Fibroblast of villous mesenchyme (primary cell): ENCODE measurements at places on chromosomes 13 and 19.

DNA sequence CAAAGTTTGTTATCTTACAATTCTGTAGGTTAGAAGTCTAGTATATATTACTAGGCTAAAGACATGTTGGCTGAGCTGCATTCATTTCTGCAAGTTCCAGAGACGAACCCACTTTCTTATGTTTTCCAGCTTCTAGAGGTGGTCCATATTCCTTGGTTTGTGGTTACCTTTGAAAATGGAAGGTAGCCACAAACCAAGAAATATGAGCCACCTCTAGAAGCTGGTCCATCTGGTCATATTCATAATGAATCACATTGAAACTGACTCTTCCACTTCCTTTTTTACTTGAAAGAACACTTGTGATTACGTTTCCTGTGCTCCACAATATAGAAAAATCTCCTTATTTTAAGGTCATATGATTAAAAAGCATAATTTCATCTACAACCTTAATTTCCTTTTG lies 943.0 kb upstream of the PCDH9 start:
- DNase-seq = no peak

- DNase-seq = no peak
Observed at GRCh38 chr19:30001791-30002190, 59.8 kb downstream of the URI1 start.

GRCh38 chr19:29618871-29619270 lies 12.8 kb downstream of the POP4 start:
- no peak for DNase-seq

DNA sequence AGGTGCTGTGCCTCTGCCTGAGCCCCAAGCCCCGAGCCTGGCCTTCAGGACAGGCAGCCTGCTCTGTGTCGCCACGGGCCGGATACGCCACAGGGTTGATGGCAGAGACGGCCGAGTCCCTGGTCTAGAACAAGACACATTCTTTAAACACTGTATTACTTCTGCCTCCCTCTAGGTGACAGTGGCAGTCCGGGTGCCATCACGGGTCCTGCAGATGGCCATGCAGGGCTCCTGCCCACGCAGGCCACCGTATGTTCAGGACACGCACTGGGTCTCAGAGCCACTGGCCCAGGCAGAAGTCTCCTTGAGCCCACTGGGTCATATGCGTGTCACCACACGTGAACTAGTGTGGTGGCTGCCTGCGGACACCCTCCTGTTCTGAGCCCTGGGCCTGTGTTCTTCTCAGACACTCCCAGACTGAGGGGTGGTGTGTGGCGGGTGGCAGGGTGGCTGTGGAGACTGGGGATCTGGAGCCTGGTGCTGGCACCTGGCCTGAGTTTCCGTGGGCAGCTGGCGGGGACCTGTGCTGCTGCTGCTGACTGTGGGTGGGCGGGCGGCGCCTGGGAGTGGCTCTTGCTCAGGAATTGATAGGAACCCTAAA lies 4.4 kb downstream of the PLEKHJ1 start:
- no peak for DNase-seq

- peak; percentile 41 for DNase-seq
Observed at GRCh38 chr13:45807520-45808099, 43.9 kb downstream of the SIAH3 start.

DNA sequence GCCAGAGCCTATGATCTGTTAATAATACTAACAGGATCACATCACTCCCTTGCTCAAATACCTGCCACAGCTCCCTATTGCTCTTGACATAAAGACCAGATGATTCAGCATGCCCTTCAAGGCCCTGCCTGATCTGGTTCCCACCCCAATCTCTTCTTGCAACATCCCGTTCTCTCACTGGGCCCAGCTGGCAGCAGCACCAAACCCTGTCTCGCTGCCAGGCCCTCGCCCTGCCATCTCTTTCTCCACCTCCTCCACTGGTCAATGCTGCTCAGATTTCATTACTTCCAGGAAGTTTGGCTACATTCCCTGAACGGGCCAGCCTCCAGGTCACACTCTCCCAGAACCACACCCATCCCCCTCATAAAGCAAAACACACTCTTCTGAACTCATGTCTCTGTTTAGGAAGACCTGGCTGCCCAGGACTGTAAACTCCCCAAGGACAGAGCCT lies 8.6 kb upstream of the BCAT2 start:
- peak; percentile 90 for DNase-seq

DNA sequence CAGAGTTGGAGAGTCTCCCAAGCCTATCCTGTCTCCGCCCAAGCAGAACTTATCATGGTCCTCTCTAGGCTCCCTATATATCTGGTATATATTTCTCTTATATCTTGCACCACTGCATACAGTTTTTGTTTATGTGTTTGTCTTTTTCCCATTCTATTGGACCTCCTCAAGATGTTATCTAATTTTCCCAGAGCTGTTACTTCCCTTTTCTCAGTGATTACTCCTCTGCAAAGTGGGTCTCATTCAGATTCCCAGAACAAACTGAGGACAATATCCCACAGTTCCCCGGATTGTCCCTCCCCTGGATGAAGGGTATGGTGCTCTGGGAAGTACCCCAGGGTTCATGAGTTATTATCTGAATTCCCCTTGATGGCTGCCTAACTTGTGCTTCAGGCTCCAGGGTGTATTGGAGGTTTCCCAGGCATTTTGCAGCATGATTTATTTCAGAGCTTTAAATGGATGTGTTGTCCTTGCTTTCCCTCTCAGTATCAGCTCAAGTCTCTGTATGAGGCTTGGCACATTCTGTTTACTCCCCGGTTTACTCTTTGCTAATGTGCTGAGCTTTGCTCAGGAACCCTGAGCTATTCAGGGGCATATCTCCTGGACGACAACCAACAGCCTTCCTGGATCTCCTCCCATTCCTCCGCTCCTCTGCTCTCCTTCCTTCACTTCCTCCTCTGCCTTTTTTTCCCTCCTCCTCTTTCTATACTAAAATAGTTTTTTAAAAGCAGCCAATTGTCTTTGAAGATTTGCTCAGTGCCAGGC lies 329.3 kb downstream of the SPRY2 start:
- peak; percentile 20 for DNase-seq

- DNase-seq = no peak
Observed at GRCh38 chr19:56272161-56272798, at the start of gene EDDM13. Gene EDDM13 (plus strand): TSS chr19:56272748. CDS start chr19:56272835, 87 bp downstream.

- DNase-seq = peak; percentile 42
Observed at GRCh38 chr19:47239610-47240296, 8.8 kb upstream of the BBC3 start.

GRCh38 chr19:45400192-45400591 lies 4.7 kb downstream of the PPP1R13L start:
- no peak for DNase-seq

DNA sequence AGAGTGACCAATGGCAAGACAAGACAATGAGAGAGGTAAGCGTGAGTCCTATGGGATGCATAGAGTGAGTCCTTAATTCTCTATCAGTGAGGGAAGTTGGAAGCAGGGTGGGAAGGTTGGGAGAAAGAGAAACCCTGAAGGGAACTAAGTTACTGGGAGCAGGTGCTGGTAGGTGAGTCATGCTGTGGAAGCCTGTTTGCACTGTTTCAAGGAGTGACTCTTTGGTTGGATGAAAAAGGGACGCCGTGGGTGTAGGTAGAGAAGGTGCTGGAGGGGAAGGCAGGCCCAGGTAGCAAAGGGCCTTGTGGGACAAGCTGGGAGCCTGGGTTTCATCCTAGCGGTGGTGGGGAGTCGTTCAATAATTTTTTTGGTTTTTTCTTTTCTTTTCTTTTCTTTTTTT lies 21.9 kb downstream of the IGFL1 start:
- DNase-seq = no peak

- DNase-seq = no peak
Observed at GRCh38 chr19:43983544-43983911, 460 bp upstream of the ZNF155 start.
